GM12865 (cell line): ENCODE measurements at places on chromosomes 16 and 17.

DNA sequence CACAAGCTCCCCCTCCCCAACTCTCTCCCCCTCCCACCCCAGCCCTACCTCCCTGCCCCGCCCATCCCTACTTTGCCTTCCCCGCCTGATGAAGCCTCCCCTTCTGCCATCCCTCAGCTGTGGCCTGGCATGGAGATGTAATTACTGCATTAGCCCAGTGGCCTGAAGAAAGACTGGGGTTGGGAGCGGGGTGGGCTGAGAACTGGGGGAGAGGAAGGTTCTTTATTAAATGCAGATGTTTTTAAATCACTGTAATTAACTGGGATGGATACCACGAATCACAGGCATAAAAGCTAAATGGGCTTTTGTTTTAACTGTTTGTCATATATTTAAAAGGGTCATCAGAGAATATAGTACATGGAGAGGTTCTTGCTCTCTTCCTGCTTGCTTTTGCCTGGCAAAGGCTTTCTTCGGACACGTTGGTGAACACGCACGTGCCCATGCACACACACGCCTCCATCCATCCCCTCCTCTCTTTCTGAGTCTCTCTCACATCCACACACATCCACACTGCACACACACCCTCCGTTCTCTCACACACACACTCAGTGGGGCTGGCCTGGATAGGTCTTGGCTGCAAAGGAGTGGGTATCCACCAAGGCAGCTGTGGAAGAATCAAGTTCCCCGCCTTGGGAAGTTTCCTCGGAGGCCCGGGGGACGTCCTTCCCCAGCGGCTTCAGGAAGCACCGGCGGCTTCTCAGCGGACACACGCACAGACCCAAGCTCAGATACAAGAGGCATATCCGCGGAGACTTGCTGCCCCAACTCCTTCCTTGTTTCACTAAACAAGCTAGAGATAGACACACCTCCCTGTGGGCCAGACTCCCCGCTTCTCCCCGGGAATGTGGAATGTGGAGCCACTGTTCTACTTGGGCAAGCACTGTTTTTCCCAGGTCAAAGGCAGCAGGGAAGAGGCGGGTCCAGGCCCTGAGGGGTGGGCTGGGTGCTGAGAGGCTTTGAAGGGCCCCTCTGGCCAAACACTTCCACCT lies 27.4 kb upstream of the TNRC6C start:
- DNase-seq, result no peak

DNA sequence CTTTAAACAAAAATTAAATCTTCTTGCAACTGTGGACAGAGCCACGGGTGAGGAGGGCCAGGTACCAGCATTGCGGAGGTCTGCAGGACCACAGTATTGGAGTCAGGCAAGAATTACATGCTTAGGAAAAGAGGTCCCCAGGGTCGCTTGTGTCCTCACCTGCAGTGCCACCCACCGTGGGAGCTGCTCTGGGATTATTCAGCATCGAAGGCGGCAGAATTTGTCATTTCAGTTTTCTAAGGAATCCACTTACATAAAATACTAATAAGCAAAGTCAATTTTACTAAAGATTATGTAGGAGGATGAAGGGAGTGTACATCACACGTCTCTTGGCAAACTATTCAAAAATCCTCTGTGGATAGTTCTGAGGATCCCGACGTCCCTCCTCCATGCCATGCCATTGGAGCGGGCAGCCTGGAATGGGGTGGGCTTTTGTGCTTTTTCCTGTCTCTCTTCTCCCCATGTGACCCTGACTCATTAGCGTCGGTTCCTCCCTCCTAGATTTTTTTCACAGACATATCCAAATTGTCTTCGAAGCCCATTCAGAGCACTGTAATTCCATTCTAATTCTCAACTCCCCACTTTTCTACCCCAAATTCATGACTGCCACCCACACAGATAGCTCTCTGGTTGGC lies 3.0 kb upstream of the PIK3R6 start:
- no peak for DNase-seq

DNA sequence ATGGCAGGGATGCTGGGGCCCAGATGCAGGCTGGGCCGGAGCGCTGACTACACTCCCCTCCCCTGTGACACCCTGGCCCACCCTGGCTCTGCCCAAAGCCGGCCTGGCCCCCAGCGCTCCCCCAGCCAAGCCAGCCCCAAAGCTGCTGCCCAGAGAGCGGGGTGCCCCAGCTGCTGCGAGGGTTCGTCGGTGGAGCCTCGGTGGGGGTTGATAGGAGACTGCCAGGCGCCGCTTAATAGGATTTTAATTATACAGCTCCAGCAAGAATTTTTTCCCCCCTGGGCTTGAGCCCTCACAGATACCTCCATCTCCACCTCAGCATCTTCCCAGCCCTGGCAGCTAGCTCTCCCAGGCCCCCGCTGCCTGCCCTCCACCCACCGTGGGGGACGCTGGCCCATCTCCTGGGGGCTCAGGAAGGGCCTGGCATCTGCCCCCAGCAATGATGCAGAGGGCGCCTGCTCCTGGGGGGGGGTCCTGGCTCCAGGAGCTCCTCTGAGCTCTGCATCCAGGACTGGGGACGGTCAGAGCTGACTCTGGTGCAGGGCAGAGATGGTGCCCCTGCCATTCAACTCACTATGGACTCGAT lies 36.8 kb upstream of the DLX4 start:
- no peak for DNase-seq

- peak; percentile 74 for DNase-seq
Observed at GRCh38 chr16:84115919-84116719, 623 bp downstream of the MBTPS1 start.

DNA sequence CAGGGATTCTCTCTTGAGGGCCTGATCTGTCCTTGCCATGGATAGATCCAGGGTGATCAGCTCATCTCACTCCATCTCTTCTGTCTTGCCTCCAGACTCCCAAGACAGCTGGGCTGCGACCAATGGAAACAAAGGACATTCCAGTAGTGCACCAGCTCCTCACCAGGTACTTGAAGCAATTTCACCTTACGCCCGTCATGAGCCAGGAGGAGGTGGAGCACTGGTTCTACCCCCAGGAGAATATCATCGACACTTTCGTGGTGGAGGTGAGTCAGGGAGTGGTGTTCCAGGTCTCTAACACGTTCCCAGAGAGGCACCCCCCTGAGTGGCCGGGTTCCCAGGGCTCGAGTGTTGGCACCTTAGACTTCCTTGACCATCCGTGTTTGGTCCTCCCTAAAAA lies 29.5 kb downstream of the PLCD3 start:
- no peak for DNase-seq

DNA sequence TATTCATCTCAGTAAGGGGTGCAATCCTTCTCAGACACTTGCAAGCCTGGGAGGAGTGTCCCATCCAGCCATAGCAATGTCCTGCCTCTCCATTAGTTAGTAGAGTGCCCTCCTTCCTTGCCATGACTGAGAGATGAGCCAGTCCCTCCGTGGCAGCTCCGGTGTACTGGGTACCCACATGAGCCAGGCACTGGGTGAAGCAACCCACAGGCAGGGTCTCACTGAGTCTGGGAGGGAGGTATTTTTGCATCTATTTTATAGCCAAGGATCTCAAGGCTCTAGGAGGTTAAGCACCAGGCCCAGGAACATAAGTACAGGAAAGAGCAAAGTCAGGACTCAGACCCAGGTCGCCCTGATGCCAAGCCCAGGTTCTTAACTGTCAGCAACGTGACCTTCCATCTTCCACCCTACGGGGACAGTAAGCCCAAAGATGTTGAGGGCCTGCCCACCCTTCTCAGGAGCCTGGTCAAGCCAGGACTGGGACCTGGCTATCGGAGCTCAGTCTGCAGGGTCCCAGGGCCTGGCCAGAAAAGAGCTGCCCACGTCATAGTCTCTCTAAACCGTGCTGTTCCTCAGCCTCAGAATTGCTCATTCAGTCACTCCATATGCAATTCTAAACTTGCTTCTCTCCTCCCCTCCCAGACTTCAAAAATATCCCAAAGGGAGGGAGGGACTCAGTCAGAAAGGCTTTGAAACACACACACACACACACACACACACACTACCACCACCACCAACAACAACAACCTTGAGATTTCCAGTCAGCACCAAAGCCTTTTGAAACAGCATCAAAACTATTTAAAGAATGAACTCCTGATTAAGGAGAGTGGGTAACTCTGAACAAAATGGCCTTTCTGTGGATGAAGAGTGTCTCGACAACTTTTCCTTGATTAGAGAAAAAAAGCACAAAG lies 16.6 kb downstream of the NOS2 start:
- no peak for DNase-seq

DNA sequence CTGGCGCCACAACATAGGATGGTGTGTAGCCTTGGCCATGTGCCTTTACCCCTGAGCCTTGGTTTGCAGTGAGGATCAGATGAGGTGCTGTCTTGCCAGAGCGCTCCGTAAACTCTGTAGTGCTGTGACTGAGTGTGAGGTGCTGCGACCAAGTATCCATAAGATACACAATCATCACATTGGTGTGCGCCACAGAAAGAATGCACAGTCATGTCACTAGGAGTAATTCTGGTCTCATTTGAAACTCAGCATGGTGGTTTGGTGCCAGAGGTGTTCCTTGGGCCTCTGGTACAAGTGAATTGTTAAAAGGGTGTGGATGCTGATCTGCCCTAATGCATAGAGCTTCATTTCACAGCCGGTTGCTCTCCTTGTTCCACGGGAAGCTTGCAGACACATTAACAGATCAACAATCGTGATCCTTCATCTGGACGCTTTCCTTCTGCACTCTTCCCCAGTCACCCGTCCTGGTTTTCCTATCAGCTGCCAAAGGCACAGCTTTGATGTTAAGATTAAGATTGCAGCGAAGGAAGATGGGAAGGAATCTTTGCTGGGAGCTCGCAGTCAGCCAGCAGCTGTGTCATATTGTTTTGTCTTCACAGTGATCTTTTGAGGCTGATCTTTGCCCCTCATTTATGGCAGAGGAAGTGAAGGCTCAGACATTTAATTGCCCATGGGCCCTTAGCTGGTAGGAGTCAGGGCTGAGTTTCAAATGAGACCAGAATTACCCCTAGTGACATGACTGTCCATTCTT lies 79.1 kb downstream of the KSR1 start:
- DNase-seq, result no peak

DNA sequence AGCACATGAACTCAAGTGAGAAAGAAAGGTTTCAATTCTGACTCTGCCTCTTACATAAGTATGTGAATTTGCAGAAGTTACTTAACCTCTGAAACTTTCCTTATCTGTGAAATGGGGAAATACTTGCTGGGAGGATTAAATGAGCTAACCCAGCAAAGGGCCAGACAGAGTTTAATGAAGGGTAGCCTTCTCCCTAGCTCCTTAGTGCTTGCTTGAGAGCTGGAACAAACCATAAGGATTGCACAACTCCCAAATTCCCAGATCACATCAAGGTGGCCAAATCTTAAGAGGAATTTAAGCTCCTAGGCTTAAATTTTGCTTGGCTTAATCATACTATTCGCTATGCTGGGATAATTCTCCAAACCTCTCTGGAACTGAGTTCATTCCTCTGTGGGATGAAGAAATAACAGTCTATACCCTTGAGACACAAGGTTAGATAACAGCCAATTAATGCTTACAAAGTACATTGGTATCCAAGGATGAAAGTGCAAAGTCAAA lies 11.8 kb upstream of the WSB1 start:
- peak; percentile 70 for DNase-seq
